ENCODE measurements at places on chromosomes 4 and X.

GRCh38 chr4:100736641-100737451 lies 219.0 kb upstream of the EMCN start:
- no peak for DNase-seq

DNA sequence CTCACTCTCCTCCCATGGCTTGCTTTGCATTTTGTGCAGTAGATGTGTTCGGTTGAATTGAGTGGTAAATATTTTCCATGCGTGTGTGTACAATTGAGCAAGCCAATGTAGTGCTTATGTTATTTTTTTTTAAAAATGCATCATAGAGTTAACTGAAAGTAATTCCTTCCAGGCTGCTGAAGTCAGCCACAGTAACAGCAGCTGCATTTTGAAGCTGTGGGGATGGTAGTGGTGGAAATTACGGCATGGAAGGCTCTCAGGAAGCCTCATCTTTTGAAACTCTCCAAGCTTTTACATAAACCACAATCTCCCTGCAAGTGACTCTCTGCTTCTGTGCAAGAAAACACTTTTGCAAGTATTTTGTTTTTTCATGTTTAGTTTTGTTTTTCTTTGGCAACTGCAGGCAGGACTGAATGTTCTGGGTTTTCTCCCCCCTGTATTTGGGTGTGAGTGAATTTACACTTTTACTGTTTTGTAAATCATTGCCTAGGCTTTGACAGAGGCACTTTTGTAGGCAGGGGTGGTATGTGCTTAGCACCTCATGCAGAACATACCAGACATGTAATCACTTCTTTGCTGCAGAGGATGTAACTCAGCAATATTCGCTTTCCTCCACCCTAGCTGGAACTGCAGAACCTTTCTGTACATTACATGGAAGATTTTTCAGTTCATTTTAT lies 56.2 kb downstream of the LRRC66 start:
- DNase-seq, result no peak

DNA sequence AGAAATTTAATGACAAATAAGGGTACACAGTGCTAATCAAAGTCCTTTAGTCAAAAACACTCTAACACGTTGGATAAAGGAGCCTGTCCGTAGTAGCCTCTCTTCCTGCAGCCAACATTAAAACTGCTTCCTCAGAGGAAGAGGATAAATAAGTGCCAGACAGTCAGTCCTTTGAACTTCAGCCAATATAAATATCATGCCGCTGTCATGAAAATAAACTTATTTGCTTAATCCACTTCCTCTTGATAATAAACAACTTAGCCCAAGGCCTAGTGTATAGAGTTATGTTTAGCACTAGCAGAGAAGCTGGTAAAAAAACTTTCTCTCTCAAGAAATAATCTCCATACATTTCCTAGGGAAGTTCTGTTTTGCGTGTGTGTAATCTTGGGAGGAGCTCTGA lies 196.7 kb downstream of the HS3ST1 start:
- no peak for DNase-seq

- no peak for DNase-seq
Measured at GRCh38 chr4:186642998-186643397, 80.7 kb downstream of the FAT1 start.

- no peak for DNase-seq
Measured at GRCh38 chrX:120752431-120753082, 122.7 kb upstream of the C1GALT1C1 start.

DNA sequence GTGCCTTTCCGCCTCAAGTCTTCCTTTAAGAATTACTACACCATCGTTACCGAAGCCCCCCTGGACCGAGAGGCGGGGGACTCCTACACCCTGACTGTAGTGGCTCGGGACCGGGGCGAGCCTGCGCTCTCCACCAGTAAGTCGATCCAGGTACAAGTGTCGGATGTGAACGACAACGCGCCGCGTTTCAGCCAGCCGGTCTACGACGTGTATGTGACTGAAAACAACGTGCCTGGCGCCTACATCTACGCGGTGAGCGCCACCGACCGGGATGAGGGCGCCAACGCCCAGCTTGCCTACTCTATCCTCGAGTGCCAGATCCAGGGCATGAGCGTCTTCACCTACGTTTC lies 2.2 kb downstream of the PCDH10 start:
- DNase-seq, result no peak

GRCh38 chr4:124202099-124202498 lies 510.4 kb downstream of the ANKRD50 start:
- no peak for DNase-seq

GRCh38 chr4:155032521-155033229 lies 175.8 kb upstream of the NPY2R start:
- no peak for DNase-seq

DNA sequence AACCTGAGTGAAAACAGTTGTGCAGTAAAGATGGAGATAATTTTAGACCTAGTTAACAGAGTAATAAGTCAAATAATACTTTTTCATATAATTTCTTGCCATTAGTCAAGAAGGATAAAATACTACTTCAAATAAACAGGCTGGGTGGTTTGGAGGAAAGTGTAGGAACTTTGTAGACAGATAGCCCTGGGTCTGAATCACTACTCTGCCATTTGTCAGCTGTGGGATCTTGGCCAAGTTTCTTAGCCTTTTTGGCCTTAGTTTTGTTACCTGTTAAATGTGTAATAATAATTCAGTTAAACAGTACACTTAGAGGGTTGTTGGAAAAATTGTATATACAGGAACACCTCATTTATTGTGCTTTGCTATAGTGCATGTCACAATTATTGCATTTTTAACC lies 163.7 kb downstream of the NPNT start:
- no peak for DNase-seq

DNA sequence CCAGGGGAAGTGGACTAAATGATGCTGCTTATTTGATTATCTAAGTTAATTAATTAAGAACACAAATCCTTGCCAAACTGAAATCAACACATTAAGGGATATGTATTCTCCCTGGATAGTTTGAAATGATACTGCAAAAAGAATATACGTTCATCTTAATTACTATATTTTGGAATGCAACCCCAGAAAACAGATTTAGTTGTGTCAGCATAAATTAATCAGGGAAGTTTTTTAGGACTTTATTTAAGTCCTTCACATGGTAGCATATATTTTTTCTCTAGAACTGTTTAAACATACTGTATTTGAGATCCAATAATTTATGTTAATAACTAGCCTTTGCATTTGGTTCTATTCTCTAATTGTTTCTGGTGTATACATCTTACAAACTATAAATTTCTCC lies 52.5 kb downstream of the NRK start:
- no peak for DNase-seq

DNA sequence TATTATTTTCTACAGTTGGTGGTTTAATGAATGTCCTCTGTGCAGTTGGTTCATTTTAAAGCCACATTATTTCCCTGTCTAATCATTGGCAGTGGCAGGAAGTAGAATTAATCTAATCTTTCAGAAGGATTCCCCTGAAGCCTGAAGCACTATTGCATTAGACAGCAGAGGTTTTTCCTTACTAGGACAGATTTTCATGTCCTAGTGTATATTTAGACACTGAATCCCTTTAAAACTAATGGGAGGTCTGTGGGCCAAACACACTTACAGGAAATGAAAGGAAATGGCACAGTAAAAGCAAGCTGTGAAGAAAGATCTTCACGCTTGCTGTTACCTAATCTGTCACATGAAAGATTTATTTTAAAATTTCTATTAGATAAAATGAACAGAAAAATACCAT lies 165.2 kb downstream of the SLC39A8 start:
- no peak for DNase-seq

GRCh38 chr4:110202024-110202423 lies 3.6 kb upstream of the ELOVL6 start:
- no peak for DNase-seq

DNA sequence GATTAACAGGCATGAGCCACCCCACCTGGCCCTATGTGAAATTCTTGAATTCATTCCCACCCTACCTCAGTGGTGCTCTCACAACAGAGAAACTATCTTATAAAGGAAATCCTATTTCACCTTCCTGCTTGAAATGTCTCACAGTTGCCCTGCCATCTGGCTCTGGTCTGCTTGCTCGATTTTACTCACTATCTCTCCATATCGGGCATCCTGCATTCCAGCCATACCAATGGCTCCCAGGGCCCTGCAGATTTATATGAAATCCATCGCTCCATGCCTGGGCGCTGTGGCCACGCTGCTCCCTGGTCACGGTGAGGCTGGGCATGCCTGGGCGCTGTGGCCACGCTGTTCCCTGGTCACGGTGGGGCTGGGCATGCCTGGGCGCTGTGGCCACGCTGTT lies 15.8 kb downstream of the SORBS2 start:
- DNase-seq, result no peak

DNA sequence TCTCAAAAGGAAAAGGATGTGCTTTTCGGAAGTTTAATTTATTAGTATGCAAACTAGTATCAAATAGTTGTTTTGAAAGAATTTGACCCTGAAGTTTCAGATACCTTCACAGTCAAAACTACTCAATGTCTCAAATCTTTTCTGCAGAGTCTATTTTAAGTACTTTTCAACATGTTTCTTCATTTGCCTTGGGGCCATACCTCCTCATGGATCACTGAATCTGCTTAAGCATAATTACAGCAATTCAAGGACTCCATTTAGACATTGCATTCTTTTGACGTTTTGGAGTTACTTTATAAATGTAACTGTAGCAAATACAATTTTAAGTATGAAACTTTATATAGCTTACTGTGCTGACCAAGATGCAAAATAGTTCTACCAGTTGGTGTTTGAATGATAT lies 25.5 kb downstream of the PALLD start:
- no peak for DNase-seq

DNA sequence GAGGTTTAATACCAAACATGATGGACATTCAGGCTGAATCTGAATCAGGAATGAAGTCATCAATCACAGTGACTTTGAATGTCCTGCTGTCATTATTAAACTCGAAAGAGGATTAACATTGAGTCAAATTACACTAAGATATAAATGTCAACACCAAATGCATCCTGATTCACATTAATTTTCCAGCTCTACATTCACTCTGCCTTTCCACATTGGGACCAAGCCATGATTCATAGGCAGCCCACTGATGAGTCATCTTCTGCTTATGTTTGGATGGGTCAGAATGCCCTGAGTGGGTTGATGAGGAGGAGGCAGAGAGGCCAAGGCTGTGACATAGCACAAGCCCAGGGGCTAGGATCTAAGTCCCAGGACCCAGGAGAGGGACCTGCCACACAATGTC lies 247.6 kb upstream of the RPS6KA3 start:
- no peak for DNase-seq

GRCh38 chr4:70179811-70180210 lies 15.7 kb upstream of the ODAM start:
- DNase-seq, result no peak

GRCh38 chr4:45409536-45409935 lies 683.2 kb upstream of the GNPDA2 start:
- no peak for DNase-seq

- DNase-seq, result no peak
Measured at GRCh38 chr4:138967313-138967712, 48.3 kb upstream of the NOCT start.

DNA sequence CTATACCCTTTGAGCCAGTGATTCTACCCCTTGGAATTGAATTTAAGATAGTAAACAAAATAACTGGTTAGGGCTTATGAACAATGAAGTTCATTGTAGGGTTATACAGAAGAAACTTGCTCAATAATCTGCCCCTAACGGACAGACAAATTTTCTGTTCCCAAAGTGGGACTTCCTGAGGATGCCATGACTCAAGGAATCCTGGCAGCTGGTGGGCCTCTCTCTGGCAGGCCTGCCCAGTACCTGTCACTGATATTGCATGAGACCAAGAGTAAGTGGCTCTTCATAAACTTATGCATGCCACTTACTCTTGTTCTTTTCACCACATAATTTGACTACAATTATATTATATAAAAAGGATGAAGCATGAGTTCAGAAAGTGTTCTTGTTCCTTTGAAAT lies 41.5 kb downstream of the GPRIN3 start:
- no peak for DNase-seq

- DNase-seq, result no peak
Measured at GRCh38 chrX:130560544-130560943, 158.8 kb downstream of the RBMX2 start.

DNA sequence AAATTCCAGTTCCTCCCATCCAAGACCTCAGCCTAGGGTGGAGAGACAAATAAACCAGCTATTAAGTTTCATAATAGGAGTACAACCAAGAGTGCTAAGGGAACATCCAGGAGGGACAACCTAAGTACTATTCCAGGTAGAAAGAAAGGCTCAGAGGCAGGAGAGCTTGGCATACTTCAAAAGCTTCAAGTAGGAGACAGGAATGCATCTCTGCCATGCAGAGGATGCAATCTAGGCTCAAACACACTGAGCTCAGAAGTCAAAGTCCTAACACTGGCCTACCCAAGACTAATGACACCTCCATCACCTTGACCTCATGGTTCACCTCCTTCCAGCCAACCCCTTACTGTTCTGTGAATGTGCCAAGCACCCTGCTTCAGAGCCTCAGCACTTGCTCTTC lies 8.1 kb downstream of the WDFY3 start:
- no peak for DNase-seq

- no peak for DNase-seq
Measured at GRCh38 chr4:88008743-88009171, 1.3 kb downstream of the PKD2 start.

DNA sequence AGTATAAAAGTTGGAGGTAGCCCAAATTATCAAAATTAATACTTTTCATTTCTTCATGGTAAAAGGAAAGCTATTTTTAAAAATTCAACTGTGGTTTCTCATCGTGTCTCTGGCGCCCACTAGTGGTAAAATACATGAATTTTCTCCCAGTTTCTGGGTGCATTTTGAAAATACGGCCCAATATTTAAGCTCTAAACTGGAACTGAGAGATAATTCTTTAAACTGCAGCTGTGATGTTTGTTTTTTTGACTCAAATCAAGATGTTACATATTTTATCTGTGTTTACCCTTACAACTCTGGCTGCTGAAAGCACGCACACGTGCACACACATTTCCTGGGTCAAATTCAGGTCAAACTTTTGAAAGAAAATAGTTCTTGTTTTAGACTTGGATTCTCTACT lies 123.9 kb upstream of the ACSL4 start:
- DNase-seq, result no peak

GRCh38 chr4:81351654-81352445 lies 119.9 kb downstream of the RASGEF1B start:
- peak; percentile 20 for DNase-seq

- DNase-seq, result no peak
Measured at GRCh38 chr4:183407635-183408464, 36.6 kb upstream of the CDKN2AIP start.

DNA sequence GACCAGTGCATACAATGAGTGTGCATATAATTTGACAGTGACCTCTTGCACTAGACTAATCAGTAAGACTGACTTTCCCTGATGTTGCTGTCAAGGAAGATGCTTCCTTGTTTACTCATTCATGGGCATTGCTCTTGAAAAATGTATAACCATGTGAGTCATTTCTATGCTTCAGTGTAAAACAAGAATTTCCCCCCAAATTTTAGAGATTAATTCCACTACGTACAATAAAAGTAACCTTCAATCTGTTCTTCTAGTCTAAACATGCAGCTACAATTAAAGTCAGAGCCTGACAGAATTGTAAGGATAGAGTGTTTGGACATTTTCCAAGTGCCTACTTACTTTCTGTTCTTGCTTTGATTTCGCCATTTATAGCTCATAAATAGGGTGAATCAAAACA lies 935.7 kb downstream of the RAPGEF2 start:
- no peak for DNase-seq

GRCh38 chr4:1175635-1176229 lies 3.3 kb upstream of the SPON2 start:
- no peak for DNase-seq

- DNase-seq, result no peak
Measured at GRCh38 chrX:55709735-55710134, 7.8 kb upstream of the RRAGB start.

- DNase-seq, result no peak
Measured at GRCh38 chr4:14347526-14347925, 654.8 kb upstream of the CPEB2 start.

All from stimulated activated CD8-positive, alpha-beta memory T cell treated with anti-CD3 and anti-CD28 coated beads, Interleukin-2, amount 100 ng/mL, for 1 hour (primary cell).